ENCODE measurements at places on chromosomes 6 and 20. TPM values are rescaled to one million over a fixed set of nuclear protein-coding genes. Genes with fewer than 3 reads are reported as not detected.

- DNase-seq, result no peak
These were observed 26.4 kb upstream of the PRELID3B start for GRCh38 chr20:59069026-59069425.

DNA sequence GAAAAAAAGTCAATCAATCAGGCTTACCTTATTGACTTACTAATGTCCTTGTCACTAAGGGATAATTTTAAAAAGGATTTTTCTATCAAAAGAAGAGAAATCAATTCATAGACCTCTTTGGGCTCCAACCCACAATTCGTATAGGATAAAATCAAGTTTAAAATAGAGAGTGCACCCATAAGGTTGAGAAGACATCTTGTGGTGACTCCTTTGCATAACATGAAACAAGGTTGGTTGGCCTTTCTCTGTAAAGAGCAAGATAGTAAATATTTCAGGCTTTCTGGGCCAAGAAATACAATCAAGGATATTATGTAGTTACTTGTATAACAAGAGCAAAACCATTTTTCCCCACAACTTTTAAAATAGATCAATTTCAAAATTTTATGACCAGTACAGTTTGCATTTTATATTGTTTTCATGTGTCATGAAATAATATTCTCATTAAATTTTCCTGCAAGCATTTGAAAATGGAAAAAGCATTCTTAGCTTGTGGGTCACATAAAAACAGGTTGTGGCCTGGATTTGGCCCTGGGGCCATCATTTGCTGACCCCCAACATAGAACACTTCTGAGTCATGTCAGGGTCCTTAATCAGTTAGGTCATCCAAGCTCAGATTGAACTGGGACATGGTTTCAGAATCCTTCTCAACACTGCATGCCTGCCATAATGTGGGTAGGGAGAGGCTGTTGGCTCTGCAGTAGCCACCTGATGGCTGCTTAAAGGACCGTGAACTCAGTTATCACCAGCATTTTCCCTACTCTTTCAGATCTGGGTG is 76.7 kb downstream of the MYB start:
- DNase-seq, result no peak

- DNase-seq, result no peak
These were observed 295.2 kb downstream of the GJA1 start for GRCh38 chr6:121730616-121731015.

Gene DSP
- 3.3 TPM for polyA plus RNA-seq

Gene NNAT
- 688 TPM for polyA plus RNA-seq

Gene PAK5
- not detected for polyA plus RNA-seq

Gene IPCEF1
- polyA plus RNA-seq, result 2.2 TPM
